ENCODE measurements at places on chromosomes 6 and 20. TPM values are rescaled to one million over a fixed set of nuclear protein-coding genes. Genes with fewer than 3 reads are reported as not detected.

Gene LAMP5
- total RNA-seq: not detected

Gene TRIM10
- not detected for total RNA-seq

Gene PACSIN1
- not detected for total RNA-seq

Gene LINC00237
- not detected for total RNA-seq

Gene SAMD5
- 3.7 TPM for total RNA-seq

Gene WFDC5
- total RNA-seq: not detected

Gene LAMA4
- total RNA-seq: 518 TPM

Gene MICB
- total RNA-seq: 12.9 TPM

Gene TSBP1
- not detected for total RNA-seq

Gene GHRH
- total RNA-seq: not detected

Gene TPD52L2
- total RNA-seq: 96.7 TPM

Gene VWA7
- 0.97 TPM for total RNA-seq

Gene ATRN
- 47.5 TPM for total RNA-seq

Gene ADGRG6
- total RNA-seq: 0.36 TPM

Gene ZBTB12
- total RNA-seq: 2.3 TPM

Gene PRR18
- not detected for total RNA-seq

Gene TFEB
- 8.1 TPM for total RNA-seq

Gene MAD2L1BP
- total RNA-seq: 20.6 TPM

Gene MUC22
- total RNA-seq: not detected

Gene FAM229B
- 13.3 TPM for total RNA-seq

Gene SLC12A5
- not detected for total RNA-seq

Gene HS3ST5
- not detected for total RNA-seq

Gene TRERF1
- total RNA-seq: 10.2 TPM

Gene KIAA0408
- 1.1 TPM for total RNA-seq
